ENCODE measurements at places on chromosomes 3 and 15.

DNA sequence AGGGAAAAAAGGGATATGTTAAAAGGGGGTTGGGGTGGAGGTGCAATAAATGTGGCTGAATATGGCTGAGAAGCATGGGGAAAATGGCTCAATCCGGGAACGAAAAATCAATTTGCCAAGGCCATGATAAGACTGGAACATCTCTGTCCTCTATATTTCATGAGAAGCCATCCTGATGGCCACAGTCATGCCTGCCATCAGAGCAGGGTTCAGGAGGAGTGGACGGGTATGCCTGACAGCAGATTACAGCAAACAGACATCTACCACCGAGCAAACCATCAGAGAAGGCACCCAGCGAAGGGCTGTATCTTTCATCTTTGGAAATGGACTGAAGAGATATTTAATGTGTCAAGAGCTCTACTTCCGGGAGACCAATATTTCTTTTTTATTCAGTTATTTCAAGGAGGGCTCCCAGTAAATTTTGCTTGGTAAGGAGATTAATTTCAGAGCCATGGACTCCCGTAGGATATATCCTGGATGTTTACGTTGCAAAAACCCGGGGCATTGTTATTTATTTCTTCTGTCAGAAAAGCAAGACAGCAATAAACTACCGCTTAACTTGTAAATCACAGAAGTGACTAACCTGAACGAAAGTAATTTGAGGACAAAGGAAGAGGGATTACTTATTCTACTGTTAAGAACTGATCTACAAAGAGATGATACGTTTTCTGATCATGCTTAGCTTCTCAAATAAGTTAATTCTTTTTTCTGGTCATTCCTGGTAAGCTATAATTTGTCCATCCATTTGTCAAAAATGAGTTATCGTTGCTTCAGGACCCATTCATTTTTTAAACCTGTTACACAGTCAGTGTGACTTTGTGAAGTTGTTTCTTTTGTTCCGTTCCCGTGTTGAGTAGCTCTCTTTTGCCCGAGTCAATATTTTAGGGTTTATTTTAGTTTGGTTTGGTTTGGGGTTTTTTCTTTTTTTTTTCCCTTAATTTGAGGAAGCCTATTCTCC, 80.6 kb upstream of the CHD2 start:
- DNase-seq: no peak

DNA sequence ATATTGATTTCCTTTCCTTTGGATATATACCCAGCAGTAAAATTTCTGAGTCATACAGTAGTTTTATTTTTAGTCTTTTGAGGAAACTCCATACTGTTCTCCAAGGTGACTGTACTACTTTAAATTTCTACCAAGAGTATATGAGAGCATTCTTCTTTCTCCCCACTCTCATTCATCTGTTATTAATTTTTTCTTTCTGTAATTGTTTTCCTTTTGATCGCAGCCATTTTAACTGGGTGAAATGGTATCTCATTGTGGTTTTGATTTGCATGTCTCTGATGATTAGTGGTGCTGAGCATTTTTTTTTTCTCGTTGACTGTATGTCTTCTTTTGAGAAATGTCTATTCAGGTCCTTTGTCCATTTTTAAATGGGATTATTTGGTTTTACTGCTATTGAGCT, 18.3 kb upstream of the VGLL3 start:
- DNase-seq: no peak

GRCh38 chr15:69793781-69794451, 303.8 kb downstream of the TLE3 start:
- DNase-seq: no peak

- no peak for DNase-seq
These were observed 8.8 kb downstream of the OIP5 start for GRCh38 chr15:41323611-41324010.

Data from right renal cortex interstitium (tissue), 3 donors.